Thoracic aorta (tissue), 2 donors: ENCODE measurements at places on chromosomes 1 and 21.
A peak's percentile ranks its signal among the peaks of the same experiment; 100 is the strongest.

DNA sequence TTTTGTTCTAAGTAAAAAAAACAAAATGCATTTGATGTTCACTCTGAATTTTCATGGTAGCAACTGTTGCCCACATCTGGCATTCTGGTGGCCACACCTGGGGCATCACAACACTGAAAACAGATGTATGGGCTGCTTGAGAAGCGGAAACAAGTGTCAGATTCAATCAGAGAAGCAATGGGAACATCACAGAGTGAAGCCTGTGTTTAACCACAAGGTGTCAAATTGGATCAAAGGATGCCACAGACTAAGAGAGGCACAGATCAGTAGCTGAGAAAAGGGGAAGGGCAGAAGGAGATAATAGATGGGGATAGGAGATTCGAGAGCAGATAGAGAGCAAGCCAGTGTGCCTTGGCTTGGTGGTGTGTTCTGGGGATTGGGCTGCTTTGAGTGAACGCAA lies 49.8 kb upstream of the MTF2 start:
- DNase-seq, result no peak

- no peak for DNase-seq
Observed at GRCh38 chr21:42161401-42161955, 57.5 kb upstream of the ABCG1 start.

DNA sequence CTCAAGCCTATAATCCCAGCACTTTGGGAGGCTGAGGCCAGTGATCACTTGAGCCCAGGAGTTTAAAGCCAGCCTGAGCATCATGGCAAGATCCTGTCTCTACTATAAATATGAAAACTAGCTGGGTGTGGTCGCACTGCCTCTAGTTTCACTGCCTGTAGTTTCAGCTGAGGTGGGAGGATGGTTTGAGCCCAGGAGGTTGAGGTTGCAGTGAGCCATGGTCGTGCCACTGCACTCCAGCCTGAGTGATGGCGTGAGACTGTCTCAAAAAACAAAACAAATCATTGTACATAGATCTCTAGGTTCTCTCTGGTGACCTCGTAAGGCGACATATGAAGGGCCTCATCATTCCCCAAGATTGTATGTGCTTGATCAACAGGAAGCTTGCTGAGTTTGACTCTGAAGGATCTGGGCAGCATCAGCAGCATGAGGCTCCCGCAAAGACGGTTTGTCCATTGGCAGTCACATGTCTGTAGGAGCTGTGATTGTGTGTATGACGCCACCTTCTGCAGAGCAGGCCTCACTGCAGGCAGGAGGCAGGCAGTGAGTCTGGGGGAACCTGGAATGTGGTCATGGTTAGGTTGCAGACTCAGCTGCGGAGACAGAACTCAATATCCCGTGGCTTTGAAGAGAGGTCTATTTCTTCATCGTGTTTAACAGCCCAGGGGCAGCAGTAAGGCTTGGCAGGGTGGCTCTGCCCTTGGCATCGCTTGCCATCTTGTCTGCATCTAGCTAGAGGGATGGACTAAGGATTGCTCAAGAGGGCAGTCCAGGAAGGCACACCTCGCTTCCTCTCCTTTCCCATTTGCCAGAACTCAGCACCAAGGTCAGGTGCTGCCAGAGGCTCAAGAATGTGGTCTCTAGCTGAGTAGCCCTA lies 14.0 kb downstream of the ATP5PO start:
- DNase-seq, result no peak

GRCh38 chr1:163168053-163168452 lies 34.7 kb downstream of the RGS5 start:
- peak; percentile 19 for DNase-seq

GRCh38 chr1:84598846-84599741 lies 24.9 kb upstream of the CTBS start:
- DNase-seq, result no peak

DNA sequence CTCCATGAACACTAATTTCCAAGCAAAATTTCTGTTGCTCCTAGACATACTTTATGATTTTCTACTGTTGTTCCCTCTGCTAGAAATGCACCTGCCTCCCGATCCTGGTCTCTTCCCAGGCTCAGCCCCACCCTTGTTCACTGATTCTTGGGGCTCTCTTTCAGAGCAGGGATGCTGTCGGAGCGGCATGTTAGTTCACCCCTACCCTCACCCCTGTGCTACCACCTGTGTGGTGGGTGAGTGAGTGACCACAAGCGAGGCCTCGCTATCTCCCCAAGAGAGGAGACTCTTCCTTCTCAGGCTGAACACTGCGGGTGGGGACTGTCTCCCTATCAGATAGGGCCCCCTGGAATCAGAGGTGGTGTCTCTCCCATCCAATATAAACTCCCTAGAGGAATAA lies 4.9 kb upstream of the S100A8 start:
- DNase-seq, result no peak

- DNase-seq, result no peak
Observed at GRCh38 chr1:166017395-166017794, 149.4 kb downstream of the FAM78B start.

DNA sequence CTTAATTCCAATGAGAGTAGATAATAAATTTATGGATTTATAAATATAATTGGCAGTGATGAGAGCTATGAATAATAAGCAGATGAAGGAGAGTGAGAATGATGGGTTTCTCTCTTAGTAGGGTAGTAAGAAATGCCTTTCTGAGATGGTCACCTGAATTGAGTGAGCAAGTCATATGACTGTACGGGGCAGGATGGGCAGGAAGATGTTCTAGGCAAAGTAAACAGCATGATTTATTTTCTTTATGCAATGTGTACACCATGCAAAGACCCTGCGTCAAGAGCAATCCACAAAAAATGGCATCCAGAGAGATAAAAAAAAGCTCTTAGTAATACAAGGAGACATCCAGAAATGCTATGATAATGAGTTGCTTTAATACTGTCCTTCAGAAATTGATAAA lies 409.9 kb downstream of the HLX start:
- DNase-seq, result no peak

- peak; percentile 17 for DNase-seq
Observed at GRCh38 chr21:35840197-35840799, 220.0 kb downstream of the SETD4 start.

- no peak for DNase-seq
Observed at GRCh38 chr1:44613941-44614340, 60.3 kb downstream of the TMEM53 start.

DNA sequence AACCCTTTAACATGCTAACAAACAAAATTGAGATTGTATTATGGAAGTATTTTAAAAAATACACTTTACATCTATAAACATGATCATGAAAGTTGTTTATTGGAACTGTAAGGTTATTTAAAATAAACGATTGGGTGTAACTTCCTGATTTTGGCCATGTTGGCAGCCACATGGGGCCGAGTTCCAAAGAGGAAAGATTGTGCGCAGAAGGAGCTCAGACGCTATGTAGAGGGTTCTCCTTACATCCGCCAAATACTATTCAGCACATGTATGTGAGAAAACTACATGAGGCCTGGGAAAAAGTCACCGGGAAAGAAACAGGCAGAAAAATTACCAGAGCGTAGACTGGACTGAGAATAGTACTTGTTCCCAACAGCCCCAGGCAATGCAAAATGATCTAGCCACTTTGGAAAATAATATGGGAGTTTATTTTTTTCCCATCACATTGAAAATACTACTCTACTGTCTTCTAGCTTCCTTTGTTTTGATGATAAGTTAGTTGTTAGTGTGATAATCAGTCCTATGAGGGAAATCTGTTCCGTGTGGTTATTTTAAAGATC lies 35.7 kb upstream of the B3GALT2 start:
- DNase-seq, result no peak

DNA sequence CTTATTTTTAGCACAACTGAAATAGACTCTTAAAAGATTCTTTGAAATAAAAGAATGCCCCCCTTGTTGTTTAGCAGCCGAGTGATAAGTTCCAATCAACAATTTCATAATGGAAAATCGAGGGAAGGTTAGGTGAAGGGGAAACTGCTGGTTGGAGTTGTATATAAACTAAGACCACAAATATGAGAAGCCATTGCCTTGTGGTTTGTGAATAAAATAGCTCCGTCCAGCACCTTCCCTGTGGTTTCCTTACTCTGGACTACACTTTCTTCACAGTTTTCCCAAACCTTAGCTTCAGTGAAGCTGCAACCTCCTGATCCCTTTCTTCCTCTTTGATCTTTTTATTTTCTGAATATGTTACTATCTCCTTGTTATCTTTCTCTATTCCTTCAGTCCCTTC lies 6.7 kb upstream of the RAB3GAP2 start:
- no peak for DNase-seq

DNA sequence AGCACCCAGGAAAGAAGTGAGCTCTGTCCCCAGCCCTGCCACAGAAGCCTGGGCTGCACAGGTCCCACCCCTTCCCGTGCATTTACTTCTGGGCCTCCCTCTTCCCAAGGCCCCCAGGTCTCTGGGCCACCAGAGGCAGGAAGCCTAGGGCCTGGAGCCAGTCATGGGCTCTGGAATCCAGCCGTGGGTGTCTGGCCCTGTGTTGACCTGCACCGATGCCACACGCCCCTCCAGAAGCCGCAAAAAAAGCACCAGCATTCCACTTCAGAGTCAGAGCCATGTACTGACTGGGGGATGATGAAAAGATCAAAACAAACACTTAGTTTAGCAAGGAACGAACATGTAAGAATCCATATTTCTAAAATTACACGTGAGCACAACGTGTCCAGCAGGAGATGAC lies 141.7 kb downstream of the NPHP4 start:
- no peak for DNase-seq

- DNase-seq, result no peak
Observed at GRCh38 chr21:16280686-16281091, 550.9 kb downstream of the USP25 start.

GRCh38 chr1:77370583-77371306 lies 88.9 kb downstream of the AK5 start:
- no peak for DNase-seq

GRCh38 chr1:25682059-25682601 lies 65.5 kb downstream of the MAN1C1 start:
- no peak for DNase-seq
